ENCODE measurements at places on chromosomes 11 and 22.

DNA sequence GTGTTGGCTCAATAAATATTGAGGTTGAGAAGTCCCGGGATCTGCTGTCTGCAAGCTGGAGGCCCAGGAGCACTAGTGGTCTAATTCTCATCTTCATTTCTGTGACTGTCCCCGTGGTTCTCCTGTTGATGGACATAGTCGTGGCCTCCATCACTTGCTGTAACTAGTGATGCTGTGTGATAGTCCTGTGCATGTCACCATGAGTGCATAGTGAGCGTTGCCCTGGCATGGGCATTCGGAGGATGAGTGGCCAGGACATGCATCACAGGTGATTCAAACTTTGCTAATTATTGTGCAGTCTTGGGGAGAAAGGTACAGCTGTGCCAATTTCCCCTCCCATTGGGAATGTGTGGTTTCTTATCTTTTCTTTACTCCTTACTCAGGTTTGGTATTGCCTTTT is 902.2 kb downstream of the BRD1 start:
- DNase-seq, result no peak

GRCh38 chr22:22110548-22111266 is 128.1 kb upstream of the TOP3B start:
- peak; percentile 78 for DNase-seq

DNA sequence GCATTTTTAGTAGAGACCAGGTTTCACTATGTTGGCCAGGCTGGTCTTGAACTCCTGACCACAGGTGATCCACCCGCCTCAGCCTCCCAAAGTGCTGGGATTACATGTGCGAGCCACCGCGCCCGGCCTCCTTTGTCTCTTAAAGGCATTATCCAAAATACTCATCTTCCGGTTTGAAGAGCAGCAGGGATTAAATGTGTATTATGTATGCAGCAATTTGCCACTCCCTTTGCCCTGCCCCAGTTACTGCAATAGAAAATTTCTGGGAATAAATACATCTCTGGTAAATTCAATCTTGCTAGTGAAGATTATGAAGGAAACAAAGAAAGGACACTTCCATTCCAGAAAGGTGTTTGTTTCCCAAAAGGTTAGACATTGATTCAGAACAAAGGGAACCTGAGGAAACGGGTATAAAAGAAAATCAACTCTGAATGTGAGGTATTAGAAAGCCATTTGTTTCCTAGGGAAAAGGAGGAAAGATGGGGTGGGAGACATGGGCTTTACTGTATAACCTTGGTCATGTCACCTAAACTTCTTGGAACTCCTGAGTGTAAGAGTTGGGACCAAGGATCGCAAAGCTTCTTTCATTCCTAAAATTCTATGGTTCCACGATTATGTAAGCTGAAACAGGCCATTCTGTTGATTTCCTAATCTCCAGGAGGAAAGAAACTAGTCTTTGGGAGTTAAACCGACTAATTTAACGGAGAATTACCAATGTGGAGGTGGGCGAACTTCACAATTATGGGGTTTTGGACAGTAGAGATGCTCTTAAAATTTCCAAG is 959 bp upstream of the HIPK3 start:
- no peak for DNase-seq

DNA sequence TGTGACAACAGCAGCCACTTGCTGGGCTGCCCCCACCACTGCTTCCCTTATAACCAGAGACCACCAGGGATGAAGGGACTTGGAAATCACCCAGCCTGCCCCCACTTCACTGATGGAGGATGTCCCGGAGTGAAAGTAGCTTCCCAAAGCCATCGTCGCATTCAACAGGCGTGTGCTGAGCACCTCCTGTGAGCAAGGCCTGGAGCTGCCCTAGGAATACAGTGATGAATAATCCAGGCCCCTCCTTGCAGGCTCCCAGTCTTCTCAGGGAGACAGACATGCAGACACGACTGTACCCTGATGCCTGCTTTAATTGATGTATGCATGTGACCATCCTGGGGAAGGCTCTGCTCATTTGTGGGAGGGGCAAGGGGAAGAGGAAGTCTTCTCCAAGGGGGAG is 22.6 kb downstream of the PTPN5 start:
- DNase-seq, result no peak

GRCh38 chr11:95917193-95918036 is 6.5 kb downstream of the MTMR2 start:
- DNase-seq, result no peak

DNA sequence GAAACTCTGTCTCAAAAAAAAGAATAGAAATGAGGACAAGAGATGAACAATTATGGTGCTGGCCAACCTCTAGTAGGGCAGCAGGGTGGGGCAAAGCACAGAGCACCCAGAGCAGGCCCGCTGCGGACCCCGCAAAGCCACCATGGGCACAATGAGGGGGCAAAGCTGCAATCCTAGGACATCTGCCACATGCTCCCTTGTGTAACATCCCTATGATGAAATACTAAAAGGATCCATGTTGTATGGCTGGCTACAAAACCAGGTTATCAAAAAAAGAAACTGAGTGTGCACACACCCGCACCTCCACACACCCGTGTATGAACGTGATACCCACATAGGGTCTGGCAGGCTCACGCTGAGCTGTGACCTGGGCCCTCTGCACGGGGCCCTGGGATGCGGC is 7.4 kb downstream of the ATP5MGL start:
- DNase-seq, result no peak

GRCh38 chr11:70742553-70743291 is 344.4 kb downstream of the CTTN start:
- DNase-seq, result no peak

GRCh38 chr11:129428557-129428956 is 52.9 kb downstream of the BARX2 start:
- DNase-seq, result no peak

GRCh38 chr11:13883042-13883441 is 79.5 kb upstream of the SPON1 start:
- no peak for DNase-seq

DNA sequence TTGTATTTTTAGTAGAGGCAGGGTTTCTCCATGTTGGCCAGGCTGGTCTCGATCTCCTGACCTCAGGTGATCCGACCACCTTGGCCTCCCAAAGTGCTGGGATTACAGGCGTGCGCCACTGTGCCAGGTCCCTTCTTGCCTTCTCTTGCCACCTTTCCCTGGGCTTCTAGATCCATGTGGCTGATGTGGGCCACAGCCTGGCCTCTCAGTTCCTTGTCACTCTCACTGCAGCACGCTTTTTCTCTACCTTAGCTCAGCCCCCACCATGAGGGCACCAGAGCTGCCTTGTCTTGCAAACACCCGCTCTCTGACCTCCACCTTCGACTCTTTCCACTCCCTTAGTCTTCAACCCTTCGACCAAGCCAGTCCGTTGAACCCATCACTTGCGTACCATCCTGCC is 7.5 kb downstream of the CAPN1 start:
- no peak for DNase-seq

All from activated CD4-positive, alpha-beta memory T cell treated with anti-CD3 and anti-CD28 coated beads, Interleukin-2, amount 10 ng/mL, durations not matched to agents 7 days and 5 days (primary cell).